Left renal cortex interstitium (tissue), 4 donors: ENCODE measurements at places on chromosomes 6 and 20.

- no peak for DNase-seq
These were observed 102.3 kb upstream of the TBX18 start for GRCh38 chr6:84866715-84867114.

DNA sequence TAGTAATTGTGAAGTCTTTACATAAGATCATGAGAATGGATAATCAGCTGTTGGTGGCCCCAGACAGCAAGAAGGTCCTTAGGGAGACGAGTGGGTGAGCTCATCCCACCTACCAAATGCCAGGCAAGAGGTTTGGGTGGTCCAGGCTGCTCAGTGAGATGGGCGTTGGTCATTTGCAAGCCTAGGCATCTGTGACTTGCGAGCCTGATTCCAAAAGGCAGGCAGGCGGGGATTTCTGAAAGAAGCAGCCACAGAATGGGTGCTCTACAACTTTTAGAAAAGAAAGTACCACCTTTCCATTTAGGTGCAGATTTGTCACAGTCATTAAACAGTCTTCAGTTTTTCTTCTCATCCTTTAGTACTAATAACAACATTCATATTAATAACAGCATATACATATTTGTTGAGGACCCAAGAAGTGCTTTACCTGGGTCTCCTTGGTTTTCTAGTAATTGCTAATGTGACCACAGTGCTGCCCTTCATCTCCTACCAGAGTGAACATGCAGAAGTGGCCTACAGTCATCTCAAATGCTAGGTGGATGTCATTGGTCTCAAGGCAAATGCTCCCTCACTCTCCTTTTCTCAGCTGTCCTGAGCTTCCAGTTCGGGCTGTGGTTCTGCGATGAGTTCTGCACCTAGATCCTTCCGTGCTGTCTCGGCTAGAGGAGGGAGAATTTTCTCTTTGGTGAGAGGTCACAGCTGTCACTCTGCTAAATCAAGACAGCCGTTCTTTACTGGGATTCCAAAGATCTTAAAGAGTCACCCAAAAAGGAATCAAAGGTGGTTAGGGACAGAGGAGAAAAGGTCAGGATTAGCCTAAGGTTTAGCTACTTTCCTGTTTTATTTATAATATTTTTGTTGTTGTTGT lies 2.7 kb downstream of the WRNIP1 start:
- no peak for DNase-seq

DNA sequence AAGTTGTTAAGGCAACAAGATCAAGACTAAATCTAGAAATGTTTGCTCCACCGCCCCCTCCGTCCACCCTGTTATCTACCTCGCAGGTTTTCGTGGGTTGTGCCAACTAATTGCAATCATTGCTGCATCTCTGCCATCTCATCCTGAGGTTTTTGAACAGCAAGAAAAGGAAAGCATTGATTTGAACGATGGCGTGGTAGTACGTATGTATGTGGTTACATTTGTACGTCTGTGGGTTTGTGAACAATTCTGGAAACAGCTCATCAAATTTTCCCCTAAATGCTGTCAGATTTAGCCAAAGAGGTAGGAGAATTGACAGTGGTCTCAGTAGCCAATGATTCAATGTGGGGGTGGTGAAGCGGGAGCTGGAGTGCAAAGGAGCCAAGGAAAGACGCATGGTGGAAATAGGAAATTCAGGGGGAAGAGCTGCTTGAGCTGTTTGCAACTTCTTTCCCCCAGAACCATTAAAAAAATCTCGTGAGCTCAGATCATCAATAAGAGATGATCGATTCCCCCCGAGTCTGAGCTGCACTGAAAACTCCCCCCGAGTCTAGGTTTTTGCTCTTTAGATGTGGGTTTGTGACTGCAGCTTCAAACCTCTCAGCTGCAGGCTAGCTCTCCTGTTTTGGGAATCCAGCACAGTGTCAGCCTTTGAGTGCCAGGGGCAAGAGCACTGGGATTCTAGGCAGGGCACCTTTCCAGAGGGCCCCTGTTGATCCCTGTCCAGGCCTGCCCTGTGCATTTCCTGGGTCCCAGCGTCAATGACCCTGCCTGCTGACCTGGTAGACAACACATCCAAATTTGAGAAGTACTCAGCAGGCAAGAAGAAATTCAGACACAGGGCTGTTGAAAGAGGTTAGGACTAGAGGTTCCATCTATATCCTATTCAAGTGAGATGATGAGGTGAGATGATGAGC lies 72.6 kb upstream of the LY86 start:
- no peak for DNase-seq

- no peak for DNase-seq
These were observed 267.8 kb upstream of the IRAK1BP1 start for GRCh38 chr6:78599526-78599925.

- peak; percentile 24 for DNase-seq
These were observed 71.3 kb upstream of the SLC2A12 start for GRCh38 chr6:134123666-134124208.

DNA sequence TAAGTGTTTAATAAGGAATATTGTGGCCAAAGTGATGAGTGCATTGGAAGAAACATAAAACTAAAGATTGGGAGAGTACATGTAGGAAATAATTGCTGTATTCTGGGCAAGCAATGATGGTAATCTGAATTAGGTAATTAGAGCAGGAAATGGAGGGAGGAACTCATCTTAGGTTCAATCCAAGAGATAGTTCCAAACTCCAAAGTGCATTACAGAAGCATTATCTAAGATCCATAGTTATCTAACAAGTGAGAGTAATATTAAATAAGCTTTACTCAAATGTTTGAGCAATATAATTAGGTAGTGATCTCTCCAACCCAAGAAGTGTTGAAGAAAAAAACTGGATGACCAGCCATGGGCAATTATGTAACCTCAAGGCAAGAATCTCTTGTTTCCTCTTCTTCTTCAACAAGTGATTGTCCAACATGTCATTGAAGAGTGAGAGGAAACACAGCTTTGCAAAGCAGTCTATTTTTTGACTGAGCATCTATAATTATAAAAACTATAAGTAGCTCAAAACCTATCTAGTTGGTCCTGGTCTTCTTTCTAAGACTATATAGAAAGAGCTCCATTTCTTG lies 181.2 kb upstream of the TNFAIP3 start:
- DNase-seq: no peak

DNA sequence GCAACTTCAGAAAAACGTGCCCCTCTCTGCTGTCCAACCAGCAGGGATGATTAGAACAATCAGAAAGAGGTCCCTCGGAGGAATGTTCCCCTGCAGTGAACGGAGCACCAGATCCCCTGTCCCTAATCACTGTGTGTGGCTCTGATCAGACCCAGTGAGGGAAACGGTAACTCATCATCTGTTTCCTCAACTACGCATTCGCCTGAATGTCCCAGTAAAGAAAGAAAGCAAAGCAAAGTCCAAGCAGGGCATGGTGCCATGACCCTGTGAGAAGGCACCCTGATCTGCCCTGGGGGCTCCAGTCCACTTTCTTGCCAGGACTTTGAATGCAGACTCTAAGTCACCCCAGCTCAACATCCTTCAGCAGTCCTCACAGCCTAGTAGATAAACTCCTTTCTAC lies 149.2 kb downstream of the LY86 start:
- DNase-seq: no peak

DNA sequence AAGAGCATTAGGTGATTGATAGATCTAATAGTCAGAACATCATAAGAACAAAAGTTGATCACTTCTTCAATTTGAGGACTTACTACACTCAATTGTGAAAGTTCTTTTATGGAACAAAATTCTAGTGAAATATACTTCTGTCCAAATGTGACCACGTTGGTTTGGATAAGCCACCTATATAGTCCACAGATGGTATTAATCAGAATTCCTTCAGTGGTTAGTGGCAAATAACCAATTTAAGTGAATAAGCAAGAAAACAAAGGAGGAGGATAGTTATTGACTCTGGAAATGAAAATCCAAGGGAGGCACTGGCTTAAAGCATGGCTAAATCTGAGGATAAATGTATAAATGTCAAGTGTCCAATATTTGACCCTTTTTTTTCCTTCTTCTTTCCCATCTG lies 268.5 kb upstream of the MARCKS start:
- no peak for DNase-seq

DNA sequence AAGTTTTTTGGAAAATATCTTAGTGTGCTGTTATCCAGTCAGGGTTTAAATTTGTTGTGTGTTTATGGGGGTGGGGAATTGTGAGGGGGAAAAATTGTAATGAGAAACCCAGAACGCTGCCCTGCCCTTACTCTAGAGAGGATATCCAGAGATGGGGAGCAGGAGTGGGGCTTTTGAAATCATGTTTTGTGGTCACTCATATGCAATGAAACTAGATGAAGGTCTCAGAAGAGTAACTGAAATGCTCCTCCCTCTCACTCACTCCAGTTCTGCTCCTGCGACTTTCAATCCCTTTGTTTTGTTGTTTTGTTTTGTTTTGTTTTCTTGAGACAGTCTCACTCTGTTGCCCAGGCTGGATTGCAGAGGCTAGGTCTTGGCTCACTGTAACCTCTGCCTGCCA lies 100.0 kb downstream of the CRYBG1 start:
- no peak for DNase-seq

DNA sequence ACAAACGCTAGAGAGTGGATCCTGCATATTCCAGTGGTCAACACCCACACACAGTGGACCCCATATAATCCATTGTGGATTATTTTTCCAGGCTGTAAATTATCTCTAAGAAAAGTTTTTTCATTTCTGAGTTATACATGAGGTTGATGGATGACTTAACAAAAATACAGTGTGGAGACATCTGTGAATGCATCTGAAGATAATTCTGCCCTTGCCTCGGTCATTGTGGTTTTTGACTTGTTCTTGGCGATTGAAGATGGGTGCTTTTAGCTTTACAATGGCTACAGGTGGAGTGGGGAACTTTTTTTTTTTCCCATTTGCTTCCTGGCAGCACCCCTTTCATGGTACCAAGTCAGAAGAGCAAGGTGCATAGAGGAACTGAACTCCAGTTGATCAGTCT lies 242.7 kb downstream of the MYLK4 start:
- DNase-seq: no peak

DNA sequence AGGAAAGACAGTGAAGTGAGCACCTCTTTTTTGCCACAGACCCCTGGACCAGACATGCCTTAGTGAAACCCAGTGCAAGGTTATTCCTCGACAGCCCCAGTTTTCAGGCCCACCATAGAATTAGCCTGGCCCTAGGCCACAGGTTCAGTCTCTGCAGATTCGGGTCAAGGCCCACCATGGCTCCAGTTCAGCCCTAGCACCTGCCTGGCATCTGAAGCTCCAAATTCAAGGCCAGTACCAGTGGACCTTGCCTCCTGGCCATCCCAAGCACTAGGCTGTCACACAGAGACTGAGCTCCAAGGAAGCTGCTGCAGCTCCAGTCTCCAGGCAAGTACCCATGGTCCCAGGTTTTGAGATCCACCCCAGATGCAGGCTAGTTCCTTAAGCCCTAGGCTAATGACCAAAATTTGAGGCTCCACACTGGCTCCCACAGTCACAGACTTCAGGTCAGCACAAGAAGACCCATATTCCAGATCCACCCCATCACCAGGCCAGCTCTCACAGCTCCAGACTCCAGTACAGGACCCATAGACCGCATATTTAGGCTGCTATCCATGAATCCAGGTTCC lies 877.5 kb upstream of the ADGRB3 start:
- DNase-seq: no peak

DNA sequence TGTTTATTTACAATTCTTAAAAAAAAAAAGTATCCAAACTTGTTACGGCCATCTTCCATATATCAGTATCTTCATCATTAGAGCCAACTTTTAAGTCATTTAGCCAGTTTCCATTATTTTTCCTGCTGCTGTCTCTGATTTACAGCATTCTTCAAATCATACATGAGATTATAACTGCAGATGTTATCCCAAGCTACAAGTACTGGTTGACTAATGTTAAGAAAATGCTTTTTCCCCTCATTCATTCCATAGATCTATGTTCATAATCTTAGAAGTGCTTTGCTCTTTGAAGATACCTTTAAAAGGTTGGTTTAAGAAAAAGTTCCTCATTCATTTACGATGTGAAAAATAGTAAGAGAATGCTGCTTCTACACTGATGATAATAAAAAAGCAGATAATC lies 158.7 kb downstream of the RNGTT start:
- DNase-seq: no peak
